ENCODE measurements at places on chromosomes 6 and 20.

DNA sequence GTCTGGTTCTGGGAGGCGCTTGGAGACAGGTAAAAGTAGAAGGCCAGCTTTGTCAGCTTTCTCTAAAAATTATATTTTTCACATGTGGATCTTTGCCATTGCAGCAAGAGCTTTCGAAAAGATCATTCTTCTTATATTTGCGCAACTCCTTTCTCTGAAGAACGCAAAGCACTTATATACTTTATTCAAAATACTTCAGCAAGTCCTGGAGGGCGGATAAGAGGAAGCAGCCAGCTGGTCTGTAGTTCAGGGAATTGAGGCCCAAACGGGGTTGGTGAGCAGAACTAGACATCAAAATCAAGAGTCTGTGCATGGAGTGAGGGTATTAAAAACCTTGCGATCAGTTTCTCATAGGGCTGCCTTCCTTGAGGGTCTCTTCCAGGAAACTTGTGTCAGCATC, 182.3 kb downstream of the DTNBP1 start:
- no peak for DNase-seq

GRCh38 chr6:2857580-2858337, 16.1 kb upstream of the SERPINB1 start:
- no peak for DNase-seq

- DNase-seq: no peak
These were observed 26.2 kb upstream of the KCNK16 start for GRCh38 chr6:39348740-39349139.

DNA sequence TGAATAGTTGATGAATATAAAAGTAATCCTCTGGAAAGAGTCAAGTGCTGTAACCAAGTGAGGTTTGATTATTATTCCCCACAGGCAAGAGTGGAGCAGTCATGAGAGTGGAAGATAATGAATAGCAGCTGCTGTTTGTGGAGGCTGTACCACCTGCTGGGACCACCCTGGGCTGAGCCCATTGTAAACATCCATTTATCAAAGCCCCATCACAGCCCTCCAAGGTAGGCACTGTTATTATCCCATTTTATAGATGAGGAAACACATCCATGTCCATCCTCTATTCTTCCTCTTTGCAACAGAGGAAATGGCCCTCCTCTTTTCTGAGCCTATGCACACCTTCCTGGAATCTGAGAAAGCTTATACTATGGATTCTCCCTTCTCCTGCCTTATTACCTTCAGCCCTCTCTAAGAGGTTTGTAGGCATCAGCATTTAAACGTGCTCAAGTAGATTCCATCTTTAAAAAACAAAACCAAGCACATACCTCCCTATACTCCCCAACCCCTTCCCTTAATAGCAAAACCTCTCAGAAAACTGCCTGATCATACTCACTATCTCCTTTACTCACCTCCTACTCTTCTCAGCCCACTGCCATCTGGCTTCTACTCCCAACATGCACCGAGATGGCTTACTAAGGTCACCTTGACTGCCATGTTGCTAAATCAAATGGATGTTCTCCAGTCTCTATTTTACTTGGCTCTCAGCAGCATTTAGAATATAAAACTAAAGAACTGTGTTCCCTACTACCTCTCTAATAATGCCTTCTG, 37.1 kb downstream of the CDH22 start:
- no peak for DNase-seq

DNA sequence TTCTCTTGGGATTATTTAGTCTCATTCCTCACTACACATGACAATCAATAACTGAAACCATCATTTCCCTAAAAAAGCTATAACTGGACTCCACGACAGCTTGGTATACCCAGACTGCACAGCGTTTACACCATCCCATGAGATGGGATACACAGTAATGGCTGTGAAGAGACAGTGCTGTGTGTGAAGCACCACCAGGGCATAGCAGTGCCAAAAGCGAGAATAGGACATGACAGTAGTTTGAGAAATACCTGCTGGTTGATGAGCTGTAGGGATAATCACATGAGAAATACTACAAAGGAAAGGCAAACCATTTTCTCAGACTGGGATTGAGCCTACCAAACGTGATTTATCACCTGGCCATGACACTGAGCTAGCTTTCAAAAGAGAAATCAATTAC, 22.4 kb upstream of the LYRM2 start:
- DNase-seq: no peak

DNA sequence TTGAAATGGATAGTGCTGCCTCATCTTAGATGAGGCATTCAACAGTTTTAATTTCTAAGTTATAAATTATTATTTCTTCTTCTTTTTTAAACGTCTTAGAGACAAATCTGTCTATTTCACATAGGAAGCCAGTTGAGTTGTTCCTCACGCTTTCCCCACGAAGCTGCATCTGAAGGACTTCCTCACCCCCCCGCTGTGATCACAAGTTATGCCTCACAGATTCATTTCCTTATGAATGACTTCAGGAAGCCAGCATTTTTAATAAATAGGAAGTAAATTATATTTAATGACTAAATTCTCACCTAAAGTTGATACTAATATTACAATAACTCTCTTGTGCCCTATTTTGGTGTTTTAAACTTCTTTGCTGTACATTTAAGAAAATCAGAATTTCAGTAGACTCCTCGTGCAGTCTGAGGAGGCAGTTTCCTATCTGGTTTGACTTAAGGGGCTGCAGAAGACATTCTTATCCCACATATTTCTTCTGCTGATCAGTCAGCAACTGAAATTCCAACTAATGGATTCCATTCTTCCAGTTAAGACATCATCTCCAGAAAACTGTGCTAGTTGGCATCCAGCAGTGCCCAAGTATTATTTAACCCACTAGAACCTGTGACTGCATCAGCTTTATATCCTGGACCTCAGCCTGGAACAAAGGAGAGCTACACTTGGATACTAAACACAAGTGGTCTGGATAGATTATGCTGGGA, 182.7 kb upstream of the CCN2 start:
- DNase-seq: no peak

GRCh38 chr6:3650076-3650958, 101.2 kb downstream of the PXDC1 start:
- no peak for DNase-seq

GRCh38 chr20:38345643-38346042, 639 bp upstream of the LBP start:
- no peak for DNase-seq

- DNase-seq: no peak
These were observed 39.3 kb downstream of the GFOD1 start for GRCh38 chr6:13447949-13448724.

DNA sequence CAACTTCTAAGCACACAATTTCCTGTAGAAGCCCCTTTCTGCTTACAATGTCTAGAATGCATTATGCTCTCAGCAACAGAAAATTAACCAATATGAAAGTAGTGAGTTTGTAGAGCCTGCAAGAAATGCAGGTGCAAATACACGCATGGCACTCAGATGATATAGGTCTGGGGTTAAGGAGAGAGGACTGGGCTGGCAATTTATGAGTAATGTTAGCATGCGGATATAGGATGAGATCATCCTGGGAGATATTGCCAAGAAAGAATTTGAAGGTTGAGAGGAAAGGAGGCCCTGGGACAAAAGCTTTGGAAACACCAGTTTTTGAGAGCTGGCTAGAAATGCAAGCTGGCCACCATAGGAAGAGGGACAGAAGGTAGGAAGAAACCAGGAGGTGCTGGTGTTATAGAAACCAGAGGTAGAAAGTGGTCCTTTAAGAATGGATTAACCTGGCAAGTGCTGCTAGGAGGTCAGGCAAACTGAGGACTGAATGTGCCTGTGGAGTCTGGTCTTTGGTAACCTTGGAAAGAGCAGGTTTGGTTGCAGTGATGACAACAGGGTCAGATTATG, 183.2 kb upstream of the MYLIP start:
- DNase-seq: no peak

- DNase-seq: no peak
These were observed 1.9 kb downstream of the BCL2L1 start for GRCh38 chr20:31720486-31721407.

All from cerebellar nuclear complex (tissue), 1 donor.